ENCODE measurements at places on chromosomes 7 and 10. TPM values are rescaled to one million over a fixed set of nuclear protein-coding genes. Genes with fewer than 3 reads are reported as not detected.

GRCh38 chr7:1762238-1762945, 92.3 kb downstream of the ELFN1 start:
- peak; percentile 39 for DNase-seq

GRM8 gene
- 0.20 TPM for polyA plus RNA-seq

SPDYE2B gene
- polyA plus RNA-seq = not detected

- DNase-seq = no peak
These were observed 274.7 kb downstream of the NRG3 start for GRCh38 chr10:82149674-82150073.

IDI2 gene
- 0.10 TPM for polyA plus RNA-seq

- no peak for DNase-seq
These were observed 8.5 kb upstream of the PRSS1 start for GRCh38 chr7:142740786-142741185.

DNA sequence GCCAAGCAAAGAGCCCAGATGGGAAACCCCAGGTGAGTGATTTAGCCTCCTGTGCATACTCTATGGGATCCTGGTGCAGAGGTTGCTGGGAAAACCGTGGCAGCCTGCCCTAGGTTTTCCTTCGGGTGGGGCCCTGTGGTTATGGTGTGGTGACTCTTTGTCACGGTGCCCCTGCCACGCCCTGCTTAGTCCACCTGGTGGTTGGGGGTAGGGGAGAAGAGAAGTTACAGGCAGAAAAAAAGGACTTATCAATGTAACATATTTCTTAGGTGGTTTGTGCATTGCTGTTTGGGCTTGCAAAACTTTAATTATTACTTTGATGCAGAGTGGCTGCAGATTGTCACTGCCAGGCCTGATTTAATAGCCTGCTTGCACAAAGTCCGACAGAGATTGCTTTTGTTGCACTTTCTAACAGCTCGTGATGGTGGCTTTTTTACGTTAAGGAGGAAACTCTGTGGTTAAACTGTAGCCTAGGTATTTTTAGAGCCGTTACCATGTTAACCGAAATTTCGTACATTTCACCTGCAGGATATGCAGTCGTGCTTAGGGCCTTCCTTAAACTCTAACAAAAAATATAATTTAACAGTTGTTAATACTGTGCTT, 197.4 kb downstream of the RNLS start:
- DNase-seq = peak; percentile 47

- DNase-seq = peak; percentile 95
These were observed 101.5 kb downstream of the JCAD start for GRCh38 chr10:29957907-29958331.

DNA sequence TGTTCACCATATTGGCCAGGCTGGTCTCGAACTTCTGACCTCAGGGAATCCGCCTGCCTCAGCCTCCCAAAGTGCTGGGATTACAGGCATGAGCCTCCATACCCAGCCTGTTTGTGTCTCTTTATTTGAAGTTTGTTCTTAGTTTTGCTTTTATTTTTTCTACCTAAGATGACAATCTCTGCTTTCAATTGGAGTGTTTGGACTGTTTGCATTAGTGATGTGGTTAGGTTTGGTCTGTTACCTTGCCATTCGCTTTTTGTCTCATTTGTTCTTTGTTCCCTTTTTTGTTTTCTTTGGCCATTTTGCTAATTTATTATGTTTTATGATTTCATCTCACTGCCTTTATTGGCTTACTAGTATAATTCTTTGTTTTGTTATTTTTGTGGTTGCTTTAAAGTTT, 62.6 kb downstream of the ADCY1 start:
- DNase-seq = no peak

GRCh38 chr7:48389977-48390376, 218.7 kb downstream of the ABCA13 start:
- no peak for DNase-seq

PPP1R3C gene
- polyA plus RNA-seq = 69.2 TPM

- DNase-seq = no peak
These were observed 17.3 kb downstream of the SLC16A12 start for GRCh38 chr10:89518108-89518507.

GRCh38 chr10:108975459-108976058, 947.8 kb downstream of the XPNPEP1 start:
- no peak for DNase-seq

GRCh38 chr7:127705461-127705959, 53.5 kb downstream of the SND1 start:
- no peak for DNase-seq

DGKI gene
- polyA plus RNA-seq = 3.6 TPM

DNA sequence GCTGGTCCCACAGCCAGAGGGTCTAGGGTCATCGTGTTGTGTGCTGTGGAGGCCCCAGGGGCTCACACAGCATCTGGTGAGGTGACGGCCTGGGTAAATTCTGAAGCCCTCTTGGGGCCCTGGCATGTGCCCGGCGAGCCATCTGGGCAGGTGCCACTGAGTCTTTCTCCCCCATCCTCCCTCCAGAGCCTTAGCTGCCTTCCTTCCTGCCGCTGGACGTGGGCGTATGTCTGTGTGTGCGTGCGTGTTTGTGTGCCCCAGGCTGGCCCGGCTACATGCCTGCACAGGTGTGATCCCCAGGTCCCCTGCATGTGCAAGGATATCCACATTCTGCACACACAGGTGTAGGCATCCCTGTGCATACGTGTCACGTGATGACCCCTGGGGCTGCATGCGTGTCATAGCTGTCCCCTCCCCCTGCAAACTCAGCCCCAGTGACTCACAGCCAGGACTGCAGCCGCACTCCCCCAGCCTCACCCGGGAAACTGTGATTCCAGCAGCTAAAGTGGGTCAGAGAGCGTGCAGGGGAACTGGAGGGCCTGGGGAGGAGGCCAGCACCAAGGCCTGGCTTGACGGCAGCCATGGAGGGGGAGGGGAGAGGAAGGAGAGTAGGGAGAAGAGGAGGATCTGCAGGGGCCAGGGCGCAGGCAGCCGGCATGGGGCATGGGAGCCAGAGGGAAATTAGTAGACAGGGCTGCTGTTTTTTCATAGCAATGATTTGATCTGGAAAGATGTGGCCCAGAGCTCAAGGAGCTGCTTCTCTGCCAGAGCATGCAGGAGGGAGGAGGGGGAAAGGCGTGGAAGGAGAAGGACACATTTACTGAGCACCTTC, 46.4 kb downstream of the ELFN1 start:
- DNase-seq = no peak

DNA sequence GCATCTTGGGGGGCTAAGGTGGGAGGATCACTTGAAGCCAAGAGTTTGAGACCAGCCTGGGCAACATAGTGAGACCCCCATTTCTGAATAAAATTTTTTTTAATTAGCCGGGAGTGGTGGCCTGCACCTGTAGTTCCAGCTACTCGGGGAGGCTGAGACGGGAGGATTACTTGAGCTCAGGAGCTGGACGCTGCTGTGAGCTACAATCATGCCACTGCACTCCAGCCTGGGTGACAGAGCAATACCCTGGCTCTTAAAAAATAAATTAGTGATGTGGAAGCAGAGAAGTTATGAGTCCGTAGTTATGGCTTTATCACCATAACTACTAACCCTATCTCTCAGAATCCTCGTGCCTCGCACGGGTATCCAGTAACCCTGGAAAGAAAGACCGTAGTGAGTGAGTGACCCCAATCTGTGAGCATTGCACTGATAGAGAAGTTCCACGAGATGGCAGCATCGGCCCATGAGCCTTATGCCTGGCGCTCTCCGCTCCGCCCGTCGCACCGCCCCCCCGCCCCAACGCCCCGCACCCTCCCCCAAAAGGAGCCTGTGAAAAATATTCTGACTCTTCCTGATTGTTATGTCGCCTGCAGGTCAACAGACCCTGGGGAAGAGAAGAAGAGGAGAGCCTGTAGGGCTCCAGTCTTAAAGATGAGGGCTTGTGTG, 4.9 kb upstream of the SLC29A3 start:
- peak; percentile 70 for DNase-seq

DNA sequence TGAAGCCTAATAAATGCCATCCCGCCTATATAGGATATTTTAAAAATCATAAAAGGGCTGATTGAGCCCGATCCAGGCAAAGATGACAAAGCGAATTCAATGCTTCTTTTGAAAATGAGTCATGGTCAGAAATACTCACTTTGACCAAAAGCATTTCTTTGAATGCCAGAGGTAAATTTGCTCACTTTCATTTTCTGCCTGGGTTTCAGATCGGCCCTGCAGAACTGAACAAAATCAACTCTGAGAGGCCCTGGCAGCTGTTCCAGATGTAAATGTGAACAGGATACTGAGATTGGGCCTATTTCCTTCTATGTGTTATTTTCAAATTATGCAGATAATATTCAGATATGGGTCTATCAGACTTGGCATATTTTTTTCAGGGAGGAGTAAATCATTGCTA, 114.8 kb upstream of the ARID5B start:
- no peak for DNase-seq

DNA sequence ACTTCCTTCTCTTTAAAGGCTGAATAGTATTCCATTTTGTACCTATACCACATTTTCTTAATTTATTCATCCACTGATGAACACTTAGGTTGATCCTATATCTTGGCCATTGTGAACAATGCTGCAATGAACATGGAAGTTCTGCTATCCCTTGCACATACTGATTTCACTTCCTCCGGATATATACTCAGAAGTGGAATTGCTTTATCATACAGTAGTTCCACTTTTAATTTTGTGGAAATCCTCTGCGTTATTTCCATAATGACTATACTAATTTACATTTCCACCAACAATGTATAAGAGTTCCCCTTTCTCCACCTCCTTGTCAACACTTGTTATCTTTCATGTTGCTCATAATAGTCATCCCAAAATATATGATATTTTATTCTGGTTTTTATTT, 312.6 kb downstream of the PLXDC2 start:
- no peak for DNase-seq

GRCh38 chr10:125788156-125789034, 12.8 kb upstream of the MMP21 start:
- DNase-seq = no peak

ZNF786 gene
- polyA plus RNA-seq = 0.63 TPM

- DNase-seq = no peak
These were observed 52.8 kb downstream of the HHEX start for GRCh38 chr10:92742331-92743228.

GRCh38 chr7:108861071-108861470, 291.4 kb downstream of the DNAJB9 start:
- DNase-seq = no peak

GRCh38 chr7:51321961-51322515, 5.4 kb upstream of the COBL start:
- DNase-seq = no peak

GRCh38 chr10:71771204-71771603, 2.1 kb downstream of the VSIR start:
- DNase-seq = no peak

DNA sequence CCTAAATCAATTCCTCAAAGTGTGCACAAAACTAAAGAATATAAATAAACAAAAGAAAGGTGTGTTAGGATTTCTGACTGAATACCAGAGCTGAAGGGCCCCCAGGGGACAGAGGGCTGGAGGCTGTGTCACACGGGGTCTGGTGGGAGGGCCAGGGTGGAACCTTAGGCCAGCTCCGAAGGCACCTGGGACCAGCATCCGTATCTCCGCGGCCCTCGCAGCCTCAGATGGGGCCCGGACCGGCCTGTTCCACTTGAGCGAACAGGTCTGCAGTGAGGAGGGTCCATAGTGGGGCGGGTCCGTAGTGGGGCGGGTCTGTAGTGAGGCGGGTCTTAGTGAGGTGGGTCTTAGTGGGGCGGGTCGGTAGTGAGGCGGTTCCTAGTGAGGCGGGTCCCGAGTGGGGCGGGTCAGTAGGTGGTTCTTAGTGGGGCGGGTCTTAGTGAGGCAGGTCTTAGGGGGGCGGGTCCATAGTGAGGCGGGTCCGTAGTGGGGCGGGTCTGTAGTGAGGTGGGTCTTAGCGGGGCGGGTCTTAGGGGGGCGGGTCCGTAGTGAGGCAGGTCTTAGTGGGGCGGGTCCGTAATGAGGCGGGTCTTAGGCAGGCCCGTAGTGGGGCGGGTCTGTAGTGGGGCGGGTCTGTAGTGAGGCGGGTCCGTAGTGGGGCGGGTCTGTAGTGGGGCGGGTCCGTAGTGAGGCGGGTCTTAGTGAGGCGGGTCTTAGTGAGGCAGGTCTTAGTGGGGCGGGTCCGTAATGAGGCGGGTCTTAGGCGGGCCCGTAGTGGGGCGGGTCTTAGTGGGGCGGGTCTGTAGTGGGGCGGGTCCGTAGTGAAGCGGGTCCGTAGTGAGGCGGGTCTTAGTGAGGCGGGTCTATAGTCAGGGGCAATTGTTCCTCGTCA, 15.1 kb downstream of the GPR146 start:
- DNase-seq = no peak

- no peak for DNase-seq
These were observed 664.9 kb downstream of the CNTNAP2 start for GRCh38 chr7:146781352-146782116.

WDR86 gene
- polyA plus RNA-seq = 0.18 TPM

- no peak for DNase-seq
These were observed 866.3 kb downstream of the ANKRD7 start for GRCh38 chr7:119090851-119091250.

DNA sequence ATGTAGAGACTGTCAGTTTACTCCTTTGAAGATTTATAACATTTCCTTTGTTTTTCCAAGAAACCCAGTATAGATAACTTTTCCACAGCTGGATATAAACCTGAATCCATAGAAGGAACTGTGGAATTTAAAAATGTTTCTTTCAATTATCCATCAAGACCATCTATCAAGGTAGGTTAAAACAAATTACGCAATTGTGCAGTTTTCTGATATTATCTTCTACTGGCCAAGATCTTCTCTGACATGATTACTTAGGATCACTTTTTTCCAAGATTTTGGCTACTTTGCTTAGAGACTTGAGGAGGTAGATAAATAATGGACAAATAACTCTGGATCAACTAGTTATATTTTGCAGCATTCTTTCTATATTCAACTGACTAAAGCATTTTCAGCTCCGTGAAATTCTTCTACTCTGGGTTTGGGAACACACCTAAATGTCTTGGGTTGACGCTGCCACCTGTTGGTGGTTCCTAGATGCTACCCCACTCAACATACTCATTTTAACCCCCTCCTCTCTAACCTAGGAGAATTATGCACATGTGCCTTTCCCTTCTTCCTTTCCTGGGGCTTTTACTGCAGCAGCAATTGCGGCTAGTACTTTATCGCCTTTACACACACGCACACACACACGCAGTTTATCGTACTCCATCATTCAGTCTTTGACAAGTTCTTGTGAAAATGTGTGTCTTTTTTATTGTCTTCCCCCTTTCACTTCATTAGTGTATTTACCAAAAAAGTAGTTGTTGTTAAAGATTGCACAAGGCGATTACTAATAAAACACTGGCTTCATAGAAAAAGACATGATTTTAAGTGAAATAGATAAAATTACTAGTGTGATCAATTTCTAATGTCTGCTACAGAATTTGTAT, 32.7 kb downstream of the ABCB5 start:
- DNase-seq = no peak

ANKRD61 gene
- not detected for polyA plus RNA-seq

FAM25A gene
- polyA plus RNA-seq = not detected

GRCh38 chr7:75711076-75711475, 27.7 kb downstream of the HIP1 start:
- no peak for DNase-seq

DNA sequence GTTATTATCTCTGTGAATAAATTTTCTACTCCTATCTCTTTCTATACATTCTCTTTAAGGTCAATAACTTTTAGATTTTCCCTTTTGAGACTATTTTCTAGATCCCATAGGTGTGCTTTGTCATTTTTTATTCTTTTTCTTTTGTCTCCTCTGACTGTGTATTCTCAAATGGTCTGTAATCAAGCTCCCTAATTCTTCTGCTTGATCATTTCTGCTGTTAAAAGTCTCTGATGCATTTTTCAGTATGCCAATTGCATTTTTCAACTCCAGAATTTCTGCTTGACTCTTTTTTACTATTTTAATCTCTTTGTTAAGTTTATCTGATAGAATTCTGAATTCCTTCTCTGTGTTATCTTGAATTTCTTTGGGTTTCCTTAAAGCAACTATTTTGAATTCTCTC, 78.2 kb downstream of the THNSL1 start:
- no peak for DNase-seq

CYP2C8 gene
- 0.59 TPM for polyA plus RNA-seq

METTL27 gene
- 5.3 TPM for polyA plus RNA-seq
